ENCODE measurements at places on chromosomes 6 and 20.

GRCh38 chr6:35161266-35161665 lies 20.1 kb upstream of the TCP11 start:
- DNase-seq, result no peak

DNA sequence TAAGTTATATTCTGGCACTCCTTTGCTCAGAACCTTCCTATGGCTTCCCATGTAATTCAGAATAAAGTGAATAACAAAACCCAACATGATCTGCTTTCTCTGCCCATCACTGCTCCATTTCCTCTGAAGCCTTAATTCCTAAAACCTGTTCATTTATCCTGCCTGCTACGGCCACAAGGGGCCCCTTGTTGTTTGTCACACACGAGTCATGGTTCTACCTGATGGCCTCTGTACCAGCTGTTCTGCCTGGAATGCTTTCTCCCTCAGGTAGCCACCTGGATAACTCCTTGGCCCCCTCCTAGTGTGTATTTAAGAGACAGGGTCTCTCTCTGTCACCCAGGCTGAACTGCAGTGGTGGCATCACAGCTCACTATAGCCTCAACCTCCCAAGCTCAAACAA lies 26.8 kb downstream of the ERGIC3 start:
- DNase-seq, result peak; percentile 43

- no peak for DNase-seq
Observed at GRCh38 chr6:119467488-119468081, 118.0 kb upstream of the MAN1A1 start.

DNA sequence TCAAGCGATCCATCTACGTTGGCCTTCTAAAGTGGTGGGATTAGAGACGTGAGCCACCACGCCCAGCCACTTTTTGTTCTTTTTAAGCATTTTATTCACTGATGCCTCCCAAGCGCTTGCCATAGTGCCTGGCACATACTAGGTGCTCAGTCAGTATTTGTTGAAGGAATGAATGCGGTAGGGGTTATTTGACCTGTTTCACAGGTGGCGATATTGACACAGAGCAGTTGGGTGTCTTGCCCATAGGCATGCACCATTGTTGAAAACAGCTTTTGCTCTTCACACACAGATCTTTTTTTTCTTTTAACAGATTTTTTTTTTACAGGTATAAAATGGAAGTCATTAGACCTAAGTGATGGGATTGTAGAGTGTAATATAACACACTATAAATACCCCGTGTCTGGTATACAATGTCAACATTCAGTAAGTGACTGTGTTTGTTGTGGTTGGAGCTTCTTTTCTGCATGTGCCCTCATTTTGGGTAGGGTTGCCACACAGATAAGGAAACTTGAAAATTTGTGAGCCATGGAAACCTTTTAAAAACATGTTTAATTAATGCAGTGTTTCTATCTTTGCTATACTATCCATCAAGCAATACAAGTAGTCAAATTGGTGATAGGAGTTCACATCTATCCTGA lies 24.8 kb downstream of the RREB1 start:
- DNase-seq, result no peak

GRCh38 chr20:46013829-46014516 lies 5.3 kb downstream of the MMP9 start:
- peak; percentile 80 for DNase-seq

DNA sequence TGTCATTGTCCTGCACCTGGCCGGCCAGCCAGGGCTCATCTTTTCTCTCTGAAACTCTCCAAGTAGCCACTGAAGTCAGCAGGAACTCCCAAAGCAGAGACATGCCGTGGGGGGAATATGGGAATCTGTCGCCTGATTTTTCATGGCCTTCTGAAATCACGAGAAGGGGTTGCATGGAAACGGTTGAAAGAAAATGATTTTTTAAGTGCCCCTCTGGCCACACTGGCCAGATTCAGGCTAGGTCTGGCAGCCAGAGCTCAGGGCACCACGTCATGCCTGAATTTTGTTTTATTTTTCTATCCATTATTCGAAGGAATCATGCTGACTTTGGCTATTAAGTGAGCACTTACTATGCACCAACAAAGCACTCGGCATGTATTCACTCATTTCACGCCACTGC lies 65.2 kb downstream of the EYA2 start:
- no peak for DNase-seq

DNA sequence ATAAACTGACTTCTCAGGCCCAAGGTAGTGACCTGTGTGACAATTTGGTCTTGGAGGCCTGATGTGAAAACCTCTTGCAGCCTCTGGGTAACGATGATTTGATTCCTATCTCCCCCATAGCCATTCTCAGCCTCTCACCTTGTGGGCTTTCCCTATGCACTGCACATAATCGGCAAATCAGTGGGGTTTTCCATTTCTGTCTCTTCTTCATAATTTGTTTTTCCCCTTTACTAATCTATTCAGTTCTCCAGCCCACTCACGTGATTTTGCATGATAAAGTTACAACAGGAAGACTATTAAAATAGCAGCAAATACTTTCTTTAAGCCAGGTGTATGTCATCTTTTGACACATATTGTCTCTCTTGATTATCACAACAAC lies 893.7 kb downstream of the TFAP2A start:
- DNase-seq, result no peak

- DNase-seq, result no peak
Observed at GRCh38 chr6:408599-409102, 17.1 kb downstream of the IRF4 start.

DNA sequence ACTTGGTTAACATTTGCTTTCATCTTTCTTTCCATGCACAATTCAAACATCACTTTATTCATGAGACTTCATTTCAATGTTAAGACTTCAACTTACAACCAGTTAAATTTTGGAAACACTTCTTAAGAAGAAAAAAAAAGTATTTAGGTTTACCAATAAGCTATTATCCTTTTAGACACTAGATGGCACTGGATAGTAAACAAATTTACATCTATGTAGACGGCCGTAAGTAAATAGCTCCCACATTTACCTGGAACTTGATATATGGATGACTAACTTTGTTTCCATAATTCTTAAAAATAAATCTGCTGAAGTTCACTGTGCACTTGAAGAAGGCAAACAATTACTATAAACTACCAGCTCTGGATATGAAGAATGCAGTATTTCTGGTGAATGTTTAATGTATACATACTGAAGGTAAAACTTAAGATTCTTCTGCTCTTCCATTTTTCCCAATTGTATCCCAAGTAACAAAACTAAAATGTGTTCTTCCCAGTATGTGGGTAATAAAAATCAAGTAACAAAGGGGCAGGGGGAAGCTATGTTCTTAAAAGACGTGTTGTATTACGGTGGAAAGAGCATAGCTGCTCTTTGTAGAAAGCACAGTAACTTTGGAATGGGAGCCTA lies 130.6 kb upstream of the C6orf118 start:
- peak; percentile 45 for DNase-seq

DNA sequence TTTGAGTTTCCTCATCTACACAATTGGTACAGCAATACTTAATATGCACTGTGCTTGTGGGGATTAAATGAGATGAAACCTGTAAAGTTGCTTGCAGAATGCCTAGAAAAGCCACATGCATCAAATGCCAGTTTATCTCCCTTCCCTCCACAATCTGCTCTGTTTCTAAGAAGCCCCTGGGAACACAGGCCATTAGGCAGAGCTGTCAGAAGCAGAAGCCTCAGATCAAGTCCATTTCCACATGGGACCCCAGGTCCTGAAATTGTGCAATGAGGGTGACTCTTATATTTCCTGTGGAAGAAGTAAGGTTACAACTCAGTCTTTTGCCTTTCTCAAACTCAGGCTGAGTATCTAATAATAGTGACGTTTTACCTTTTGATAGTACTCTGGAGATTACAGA lies 737.4 kb downstream of the KIF16B start:
- DNase-seq, result peak; percentile 53

DNA sequence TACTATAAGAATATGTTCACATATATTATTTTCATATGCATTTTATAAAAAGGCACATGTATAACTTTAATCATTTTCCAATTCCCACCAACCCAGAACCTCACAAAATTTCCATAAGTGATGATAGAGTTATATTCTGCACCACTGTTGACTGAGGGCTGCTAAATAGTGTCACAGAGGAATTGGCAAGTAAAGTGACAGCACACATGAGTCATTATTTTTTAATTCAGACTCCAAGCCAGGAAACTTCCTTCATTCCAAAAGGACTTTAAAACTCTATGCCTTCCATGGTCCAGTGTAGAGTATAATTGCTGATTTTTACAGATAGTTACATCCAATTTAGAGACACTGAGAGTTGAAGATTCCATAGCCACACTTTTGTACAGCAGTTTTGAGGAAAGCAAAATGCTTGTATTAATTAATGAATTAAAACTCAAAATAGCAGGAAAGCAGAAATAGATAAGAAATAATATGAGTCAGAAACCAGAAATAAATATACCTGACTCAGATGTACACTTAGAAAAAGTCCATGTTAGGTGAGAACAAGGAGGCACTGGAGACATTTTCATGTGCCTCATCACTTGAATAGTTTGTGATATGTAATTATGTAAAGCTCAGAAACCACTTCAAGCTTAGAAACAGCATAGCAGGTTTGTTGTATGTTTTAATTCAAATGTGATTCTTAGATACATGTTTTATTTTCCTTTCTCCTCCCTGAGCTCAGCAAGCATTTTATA lies 425.2 kb upstream of the OPRM1 start:
- DNase-seq, result no peak

GRCh38 chr6:166507809-166508564 lies 78.5 kb downstream of the RAMACL start:
- DNase-seq, result no peak

DNA sequence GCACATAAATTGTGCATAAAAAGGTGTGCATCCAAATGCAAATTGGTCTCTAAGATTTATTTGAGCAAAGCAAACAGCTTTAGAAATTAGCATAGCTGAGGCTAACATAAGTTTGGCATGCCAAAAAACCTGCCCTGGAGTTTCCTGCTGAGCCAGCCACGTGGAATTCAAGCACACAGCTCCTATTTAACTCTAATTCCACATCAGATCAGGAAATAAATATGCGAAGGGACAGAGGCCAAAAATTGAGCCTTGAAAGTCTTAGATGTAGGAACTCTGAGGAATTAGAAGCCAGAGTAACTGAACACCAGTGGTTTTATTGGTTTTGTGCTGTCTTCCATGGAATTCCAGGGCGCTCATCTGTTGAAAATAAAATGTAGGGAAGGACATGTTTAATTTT lies 19.6 kb downstream of the SOBP start:
- no peak for DNase-seq

- DNase-seq, result no peak
Observed at GRCh38 chr20:25120457-25120856, 38.5 kb upstream of the VSX1 start.

GRCh38 chr6:155126727-155127439 lies 131.8 kb downstream of the TIAM2 start:
- no peak for DNase-seq

GRCh38 chr6:159578629-159579028 lies 114.4 kb downstream of the SOD2 start:
- no peak for DNase-seq

DNA sequence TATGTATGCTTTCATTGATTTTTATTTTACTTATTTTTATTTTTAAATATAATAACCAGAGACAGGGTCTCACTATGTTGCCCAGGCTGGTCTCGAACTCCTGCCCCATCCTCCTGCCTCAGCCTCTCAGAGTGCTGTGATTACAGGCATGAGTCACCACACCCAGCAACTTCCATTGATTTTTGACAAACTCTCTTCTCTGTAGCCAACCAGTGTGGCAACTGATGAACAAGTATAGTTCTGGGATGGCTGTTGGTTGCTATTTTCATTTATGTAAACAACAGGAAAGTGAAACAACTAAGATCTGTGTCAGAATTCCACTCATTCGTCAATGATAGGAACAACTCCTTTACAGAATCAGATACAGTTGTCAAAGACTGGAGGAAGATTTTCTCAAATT lies 356.7 kb upstream of the JARID2 start:
- no peak for DNase-seq

DNA sequence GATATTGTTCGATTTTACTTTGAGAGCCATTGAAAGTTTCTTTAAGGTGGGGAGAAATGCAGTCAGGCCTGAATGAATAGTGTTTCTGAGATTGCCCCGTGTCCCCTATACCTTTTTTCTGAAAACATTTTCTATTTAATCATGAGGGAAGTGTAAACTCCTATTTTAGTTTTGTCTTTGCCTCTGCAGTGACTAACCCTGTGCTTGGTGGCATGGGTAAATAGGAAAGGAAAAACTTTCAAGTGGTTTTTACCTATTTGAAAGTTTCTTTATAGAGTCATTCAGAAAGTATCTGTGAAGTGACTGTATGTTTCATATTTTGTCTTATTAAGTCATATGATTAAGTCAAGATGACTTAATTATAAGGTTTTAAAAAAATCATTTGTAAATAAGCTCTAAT lies 14.5 kb downstream of the SNRNP48 start:
- no peak for DNase-seq

- DNase-seq, result no peak
Observed at GRCh38 chr20:63084563-63084927, 77.8 kb upstream of the BHLHE23 start.

DNA sequence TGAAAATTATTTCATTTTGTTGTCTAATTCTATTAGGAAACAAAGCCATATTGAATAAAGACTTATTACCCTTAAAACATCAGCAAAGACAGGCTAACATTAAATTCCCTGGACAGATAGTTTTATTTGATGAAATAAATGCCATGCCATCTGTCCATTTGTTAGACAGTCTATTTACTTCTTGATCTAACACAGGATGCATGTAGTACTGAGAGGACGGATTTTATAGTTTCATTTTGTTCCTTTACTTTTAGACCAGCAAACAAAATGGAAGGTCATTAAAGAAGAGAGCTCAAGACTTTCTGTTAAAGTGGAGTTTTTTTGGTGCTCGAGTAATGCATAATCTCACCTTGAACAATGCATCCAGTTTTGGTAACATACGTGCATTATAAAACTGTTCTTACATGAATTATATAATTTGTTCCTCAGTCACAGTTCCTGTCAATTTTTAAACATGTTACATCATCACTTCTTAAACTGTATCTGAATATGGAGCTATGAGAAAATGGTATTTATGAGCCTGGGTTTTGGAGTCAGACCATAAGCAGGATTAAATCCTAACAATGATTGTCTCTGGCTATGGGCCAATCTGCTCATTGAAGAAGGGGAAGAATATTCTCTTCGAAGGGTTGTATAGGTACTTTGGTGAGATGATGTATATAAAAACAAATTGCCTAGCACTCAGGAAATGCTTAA lies 46.0 kb downstream of the RFX6 start:
- no peak for DNase-seq

- DNase-seq, result no peak
Observed at GRCh38 chr6:41934278-41935192, 7.1 kb downstream of the CCND3 start.

Measured in SK-N-DZ (cell line).